ENCODE measurements at places on chromosomes 13 and 19.

GRCh38 chr13:59236309-59236919, 927.3 kb downstream of the DIAPH3 start:
- no peak for DNase-seq

DNA sequence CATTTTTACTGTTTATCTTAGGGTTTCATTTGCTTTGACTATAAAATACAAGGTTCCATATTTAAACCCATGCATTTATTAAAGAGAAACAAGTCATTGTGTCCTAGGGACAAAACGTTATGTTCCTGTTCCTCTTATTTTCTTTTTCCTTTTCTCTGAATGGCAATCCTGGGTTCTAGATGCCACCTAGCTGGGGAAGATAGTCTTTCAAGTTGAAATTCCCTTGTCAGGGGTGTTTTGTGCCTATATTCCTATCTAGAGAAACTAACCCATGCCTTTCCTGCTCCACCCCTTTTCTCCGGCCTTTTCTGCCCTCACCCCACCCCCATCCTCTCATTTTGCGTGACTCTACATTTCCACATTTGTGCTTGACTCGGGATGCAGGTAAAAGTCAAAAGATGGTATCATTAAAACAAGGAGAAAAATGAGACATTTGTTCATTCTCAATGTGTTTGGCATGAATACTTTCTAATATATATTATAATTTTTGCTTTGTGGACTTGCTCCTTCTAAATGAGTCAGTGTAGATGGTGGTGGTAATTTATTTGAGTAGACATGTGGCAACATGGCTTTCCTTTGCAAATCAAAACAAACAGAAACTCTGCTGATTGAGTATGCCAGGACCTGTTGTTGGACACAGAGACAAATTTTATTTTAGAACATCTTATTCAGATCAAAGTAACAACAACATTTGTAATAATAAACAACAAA, 26.8 kb upstream of the STARD13 start:
- no peak for DNase-seq

GRCh38 chr13:48678316-48678715, 24.6 kb downstream of the CYSLTR2 start:
- no peak for DNase-seq

DNA sequence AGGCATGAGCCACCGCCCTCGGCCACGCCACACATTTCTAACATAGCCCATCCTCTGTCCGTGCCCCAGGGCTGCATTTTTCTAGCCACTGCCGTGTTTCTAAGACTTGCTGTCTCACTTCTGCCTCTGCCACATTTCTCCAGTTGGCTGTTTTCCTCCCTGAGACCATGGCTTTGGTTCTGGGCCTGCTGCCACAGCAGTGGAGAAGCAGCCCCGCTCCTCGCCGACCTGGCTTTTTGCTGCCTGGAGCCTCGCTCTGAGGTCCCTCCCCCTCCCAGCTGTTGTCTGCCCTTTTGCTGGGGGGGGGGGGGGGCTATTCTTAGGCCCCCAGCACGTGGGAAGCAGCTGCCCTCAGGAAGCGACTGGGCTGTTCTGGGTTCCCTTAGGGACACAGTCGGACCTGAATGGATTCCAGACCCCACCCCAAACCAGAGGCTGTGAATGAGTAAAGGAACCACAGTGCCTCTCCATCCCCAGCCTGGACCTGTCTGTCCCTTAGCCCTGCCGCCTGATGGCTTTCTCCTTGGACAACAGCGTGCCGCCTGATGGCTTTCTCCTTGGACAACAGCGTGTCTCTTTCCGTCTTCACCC, 3.3 kb downstream of the GYS1 start:
- DNase-seq: no peak

- DNase-seq: no peak
Observed at GRCh38 chr13:54802226-54802625, 1773.6 kb downstream of the OLFM4 start.

DNA sequence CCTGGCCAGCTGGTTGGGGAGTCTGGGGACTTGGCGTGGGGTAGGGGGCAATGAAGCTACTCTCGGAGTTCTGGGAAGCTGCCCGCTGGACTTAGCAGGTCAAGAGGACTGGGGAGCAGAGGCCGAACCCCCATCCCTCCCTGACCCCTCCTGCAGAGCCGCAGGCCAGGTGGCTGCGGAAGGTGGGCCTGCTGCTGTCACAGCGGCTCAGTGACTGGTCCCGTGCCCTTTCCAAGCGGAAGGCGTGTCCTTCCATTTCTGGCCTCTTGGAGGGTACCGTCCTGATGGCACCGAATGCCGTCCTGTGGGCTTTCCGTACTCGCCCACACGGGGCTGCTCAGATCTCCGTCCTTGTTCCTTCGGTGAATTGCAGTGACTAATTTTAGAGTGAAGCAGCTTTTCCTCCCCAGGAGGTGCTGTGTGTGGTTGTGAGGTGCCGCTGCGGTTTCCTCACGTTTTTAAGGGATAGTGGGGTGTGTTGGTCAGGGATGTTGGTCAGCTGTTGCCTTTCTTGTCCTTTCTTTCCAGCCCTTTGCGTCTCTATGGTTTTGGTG, 20.8 kb downstream of the DOT1L start:
- no peak for DNase-seq

DNA sequence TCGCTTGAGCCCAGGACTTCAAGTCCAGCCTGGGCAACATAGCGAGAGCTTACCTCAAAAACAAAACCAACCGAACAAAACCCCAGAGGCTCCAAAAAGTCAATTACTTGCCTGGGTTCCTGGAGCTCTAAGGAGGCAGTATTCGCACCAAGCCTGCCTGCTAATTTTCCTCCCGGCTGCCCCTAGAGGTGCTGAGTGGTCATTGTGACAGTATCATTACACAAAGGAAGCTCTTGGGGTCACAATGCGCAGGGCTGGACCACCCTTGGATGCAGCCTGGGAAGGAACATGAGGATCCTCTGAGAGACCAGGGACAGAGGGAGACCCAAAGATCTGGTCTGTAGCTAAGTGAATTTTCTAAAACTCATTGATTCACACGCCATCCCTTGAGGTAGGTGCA, 8.5 kb upstream of the PEX11G start:
- no peak for DNase-seq

- DNase-seq: no peak
Observed at GRCh38 chr13:36310417-36311108, 12.9 kb upstream of the CCDC169 start.

GRCh38 chr13:23956106-23956505, 58.8 kb upstream of the C1QTNF9B start:
- DNase-seq: no peak

DNA sequence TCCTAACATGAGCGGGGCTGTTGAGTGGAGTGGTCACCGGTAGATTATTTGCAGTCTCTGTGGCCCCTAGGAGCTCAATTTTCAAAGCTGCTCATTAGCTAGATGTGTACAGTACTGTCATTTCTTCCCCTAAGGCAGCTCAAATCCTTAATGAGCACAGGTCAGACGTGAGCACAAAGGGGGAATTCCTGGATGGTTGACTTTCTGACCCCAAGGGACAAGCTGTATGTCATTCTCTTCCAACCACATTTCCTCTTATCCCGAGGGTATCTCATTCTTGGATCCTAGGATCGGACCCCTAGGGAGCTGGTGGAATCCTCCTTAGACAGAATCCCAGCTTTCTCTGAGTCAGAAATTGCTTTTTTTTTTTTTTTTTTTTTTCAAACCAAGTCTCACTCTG, 5.7 kb upstream of the OR7G3 start:
- DNase-seq: no peak

DNA sequence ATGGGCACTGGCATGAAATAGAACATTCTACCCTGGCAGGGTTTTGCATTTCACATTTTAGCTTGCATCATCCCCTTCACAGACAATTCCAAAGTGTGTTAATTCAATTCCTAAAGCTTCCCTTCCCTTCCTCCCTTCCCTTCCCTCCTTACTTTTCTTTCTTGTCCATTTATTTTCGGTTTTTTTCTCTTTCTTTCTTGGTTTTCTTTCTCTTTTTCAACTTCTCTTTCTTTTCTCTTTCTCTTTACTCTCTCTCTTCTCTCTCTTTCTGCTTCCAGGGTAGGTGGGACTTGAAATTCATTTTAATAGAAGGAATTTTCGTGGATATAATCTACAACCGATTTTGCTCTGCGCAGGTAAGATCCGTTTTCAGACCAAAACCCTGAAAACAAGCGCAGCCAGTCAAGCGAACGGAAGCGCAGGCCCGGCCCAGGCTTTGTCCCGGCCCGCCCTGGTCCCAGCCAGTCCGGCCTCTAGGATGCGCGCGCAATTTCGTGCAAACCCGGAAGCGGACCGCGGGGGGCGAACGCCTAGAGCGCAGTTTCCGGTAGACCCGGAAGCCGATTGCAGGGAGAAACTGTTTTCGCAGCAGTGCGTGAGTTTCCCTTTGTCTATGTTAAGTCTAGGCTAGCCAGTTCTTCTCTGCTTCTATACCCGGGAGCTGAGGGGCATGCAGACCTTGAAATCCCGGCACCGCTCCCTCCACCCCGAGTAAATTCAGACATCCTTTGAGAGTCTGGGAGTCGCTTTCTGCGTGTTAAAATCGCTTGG, at the start of gene ZNF528:
Gene ZNF528, plus strand, starts transcription at position 540 of the 771 bp plus-strand sequence. CDS start 4,165 bp downstream, outside the sequence.
- peak; percentile 94 for DNase-seq

GRCh38 chr13:51249770-51250741, 27.9 kb downstream of the FAM124A start:
- no peak for DNase-seq

DNA sequence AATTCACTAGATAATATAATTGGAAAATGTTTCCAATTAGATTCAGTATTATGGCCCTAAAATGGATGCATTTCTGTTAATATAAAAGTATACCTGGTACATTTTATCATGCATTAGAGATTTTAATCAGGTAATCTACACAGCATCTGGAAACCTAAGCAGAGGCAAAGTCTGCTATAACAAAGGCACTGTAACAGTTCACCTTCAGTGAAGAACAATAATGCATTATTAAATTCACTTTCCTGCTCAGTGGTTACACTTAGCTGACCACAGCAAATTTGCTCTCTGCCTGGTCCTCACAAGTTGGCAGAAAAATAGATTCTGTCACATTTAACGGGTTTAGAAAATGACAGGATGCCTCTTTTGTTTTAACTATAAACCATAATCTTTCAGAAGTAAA, 326.9 kb downstream of the DACH1 start:
- DNase-seq: no peak

GRCh38 chr13:38830442-38831045, 143.7 kb downstream of the FREM2 start:
- no peak for DNase-seq

- DNase-seq: peak; percentile 72
Observed at GRCh38 chr13:26971990-26972887, 199.4 kb downstream of the USP12 start.

DNA sequence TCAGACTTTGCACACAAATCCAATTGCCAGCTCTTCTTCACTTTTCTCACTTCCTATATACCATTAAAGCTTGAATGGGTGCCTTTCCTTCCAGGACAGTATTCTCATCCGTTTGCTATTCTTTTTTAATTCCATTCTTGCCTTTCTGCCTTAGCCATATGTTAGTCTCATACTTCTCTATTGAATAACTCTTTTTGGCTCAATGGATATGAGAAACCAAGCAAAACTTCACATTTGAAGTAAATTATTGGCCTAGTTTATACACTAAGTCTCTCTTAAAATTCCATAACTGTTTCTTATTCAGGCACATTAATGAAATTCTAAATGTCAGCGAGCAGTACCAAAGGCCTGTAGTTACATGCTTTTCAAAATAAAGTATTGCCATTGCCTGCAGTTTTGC, 129.6 kb upstream of the FRY start:
- DNase-seq: no peak

- no peak for DNase-seq
Observed at GRCh38 chr13:49253310-49253709, 5.6 kb downstream of the CDADC1 start.

DNA sequence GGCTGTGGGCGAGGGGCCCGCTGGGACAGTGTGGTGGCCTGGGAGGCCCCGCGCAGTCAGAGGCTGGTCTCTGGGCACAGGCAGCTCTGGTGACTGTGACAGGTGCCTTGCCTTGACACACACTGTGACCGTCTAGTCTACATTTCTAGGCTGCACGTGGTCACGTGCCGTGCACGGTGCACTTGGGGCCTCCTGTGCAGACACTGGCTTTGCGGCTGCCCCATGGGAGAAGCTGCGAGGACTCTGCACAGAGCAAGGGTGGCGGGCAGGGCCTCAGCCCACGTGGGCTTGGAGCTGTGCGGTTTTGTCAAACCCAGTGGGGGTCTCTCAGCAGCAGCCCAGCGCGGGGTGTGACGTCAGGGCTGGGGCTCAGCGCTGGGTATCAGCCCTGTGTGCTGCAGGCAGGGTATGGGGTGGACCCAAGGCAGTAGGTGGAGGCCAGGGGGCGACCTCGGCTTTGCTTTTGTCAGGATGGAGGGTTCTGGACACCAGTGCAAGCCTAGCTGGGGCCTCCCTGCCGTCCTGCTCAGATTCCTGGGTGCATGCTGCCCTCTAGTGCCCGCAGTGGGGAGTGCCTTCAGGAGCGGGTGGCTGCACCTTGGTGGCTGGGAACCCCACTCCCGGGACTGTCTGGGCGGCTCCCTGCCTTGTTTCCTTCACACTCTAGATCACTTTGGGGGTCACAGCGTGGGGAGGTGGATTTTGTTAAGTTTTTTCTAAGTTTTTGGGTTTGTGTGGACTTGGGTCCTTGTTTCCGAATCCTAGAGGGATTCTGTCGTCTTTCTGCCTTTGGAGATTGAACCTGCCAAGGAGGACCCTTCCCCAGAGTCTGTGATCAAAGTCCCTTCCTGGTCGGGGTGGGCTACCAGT, 62.6 kb downstream of the KDM4B start:
- DNase-seq: peak; percentile 83

DNA sequence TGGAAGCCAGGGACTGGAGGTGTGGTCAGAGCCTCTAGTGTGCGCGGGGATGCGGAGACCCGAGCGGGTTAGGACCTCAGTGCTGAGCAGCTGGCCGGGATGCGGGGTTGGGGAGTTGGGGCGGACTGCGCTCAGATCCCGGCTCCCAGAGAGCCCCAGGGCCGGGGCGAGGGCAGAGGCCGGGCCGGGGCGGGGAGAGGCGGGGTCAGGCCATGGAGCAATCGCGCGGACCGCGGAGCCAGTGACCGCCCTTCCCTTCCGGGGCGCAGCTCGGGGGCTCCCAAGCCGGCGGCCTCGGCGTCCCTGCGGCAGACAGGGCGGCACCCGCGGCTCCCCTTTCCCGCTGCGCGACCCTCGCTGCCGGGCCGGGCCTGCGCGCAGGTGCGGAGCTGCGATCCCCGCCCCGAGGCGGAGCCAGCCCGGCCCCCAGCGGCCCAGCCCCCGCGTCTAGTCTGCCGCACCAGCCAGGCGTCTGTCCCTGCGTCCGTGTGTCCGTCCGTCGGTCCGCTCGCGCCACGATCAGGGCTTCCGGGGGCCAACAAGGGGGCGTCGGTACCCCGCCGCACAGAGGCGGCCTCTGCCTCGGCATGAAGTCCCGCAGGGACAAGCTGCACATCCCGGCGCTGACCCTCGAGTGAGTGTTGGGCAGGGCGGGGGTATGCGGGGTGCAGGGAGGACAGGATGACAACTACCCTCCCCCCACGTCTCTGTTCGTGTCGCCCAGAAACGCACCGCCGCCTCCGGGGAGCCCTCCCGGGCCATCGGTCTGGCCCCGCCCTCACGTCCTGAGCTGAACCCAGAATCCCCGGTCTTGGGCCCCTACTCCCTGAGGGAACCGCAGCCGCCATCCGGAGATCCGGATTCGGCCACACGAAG, 12.4 kb downstream of the MAST3 start:
- peak; percentile 84 for DNase-seq

DNA sequence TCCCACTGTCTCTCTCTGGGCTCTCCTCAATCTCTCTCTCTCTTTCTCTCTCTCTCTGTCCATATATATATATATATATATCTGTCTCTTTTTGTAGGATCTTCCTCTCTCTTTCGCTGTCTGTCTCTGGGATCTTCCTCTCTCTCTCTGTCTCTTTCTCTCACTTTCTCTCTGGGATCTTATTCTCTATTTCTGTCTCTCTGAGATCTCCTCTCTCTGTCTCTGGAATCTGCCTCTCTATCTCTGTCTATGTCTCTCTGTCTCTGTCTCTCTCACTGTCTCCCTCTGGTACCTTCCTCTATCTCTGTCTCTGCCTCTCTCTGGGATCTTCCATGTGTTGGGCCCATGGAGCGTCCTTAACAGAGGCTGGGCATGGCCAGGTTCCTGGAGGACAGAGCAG, 3.4 kb downstream of the ATP1A3 start:
- no peak for DNase-seq
